T-helper 17 cell (primary cell): ENCODE measurements at places on chromosomes 3 and 15.

DNA sequence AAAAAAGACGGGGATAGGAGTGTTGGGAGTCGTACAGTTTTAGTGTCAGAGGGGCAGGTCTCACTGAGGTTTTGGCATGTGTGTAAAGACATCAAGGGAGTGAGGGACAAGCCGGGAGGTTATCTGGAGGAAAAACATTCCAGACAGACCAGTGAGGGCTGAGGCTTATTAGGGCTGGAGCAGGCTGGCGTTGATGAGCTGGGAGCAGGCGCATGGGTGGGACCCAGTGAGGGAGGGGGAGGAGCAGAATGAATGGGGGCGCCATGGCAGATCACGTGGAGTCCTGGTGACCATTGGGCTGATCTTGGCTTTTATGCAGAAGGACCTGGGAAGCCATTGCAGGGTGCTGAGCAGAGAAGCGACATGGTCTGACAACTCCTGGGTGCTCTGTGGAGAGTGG lies 180.2 kb downstream of the SLCO3A1 start:
- no peak for DNase-seq

- no peak for DNase-seq
These were observed 50.4 kb downstream of the GLB1 start for GRCh38 chr3:33046521-33046920.

GRCh38 chr3:53195602-53196574 lies 34.9 kb downstream of the PRKCD start:
- peak; percentile 52 for DNase-seq

GRCh38 chr15:79932447-79932846 lies 35.6 kb upstream of the MTHFS start:
- no peak for DNase-seq

- DNase-seq, result no peak
These were observed 131.1 kb downstream of the XXYLT1 start for GRCh38 chr3:195139876-195140240.

DNA sequence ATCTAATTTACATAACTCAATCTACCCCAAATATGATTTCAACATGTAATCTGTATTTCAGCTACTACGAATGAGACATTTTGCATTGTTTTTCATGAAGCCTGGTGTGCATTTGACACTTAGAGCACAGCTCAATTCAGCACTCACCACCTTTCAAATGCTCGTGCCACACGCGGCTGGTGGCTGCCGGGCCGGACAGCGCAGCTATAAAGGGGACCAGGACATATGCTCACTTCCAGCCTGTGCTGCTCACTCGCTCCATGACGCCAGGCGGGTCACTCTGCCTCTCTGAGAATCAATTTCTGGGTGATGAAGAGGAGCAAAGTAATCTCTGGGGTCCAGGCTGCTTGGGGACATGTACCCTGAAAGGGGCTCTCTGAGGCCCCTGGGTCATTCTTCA lies 93.1 kb downstream of the WNT7A start:
- no peak for DNase-seq

- DNase-seq, result no peak
These were observed 59.4 kb upstream of the MEF2A start for GRCh38 chr15:99506399-99506798.

DNA sequence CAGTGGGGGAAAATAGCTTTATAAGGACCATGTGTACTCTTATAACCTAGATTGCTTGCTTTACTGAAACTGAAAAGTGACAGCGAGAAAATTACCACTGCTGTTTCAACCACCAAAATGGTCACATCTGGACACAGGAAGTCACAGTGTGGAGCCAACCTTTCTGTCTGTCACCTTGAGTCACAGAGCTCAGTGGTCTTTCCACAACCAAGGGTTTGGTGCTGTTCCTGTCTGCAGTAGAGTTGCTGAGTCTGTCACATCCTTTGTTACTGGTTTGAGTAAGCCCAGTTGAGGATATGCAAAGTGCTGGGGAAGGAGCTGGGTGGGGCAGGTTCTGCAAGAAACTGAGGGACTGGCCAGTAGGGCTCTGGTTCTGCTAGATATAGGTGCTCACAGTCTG lies 139.1 kb upstream of the EIF1B start:
- no peak for DNase-seq

- DNase-seq, result no peak
These were observed 380.3 kb downstream of the MAGI1 start for GRCh38 chr3:65658401-65658800.

- DNase-seq, result peak; percentile 18
These were observed 5.7 kb downstream of the EXOSC7 start for GRCh38 chr3:44981751-44982150.

- DNase-seq, result no peak
These were observed 176.1 kb upstream of the HES1 start for GRCh38 chr3:193959861-193960260.

GRCh38 chr3:78003090-78003489 lies 963.2 kb downstream of the ROBO2 start:
- no peak for DNase-seq

DNA sequence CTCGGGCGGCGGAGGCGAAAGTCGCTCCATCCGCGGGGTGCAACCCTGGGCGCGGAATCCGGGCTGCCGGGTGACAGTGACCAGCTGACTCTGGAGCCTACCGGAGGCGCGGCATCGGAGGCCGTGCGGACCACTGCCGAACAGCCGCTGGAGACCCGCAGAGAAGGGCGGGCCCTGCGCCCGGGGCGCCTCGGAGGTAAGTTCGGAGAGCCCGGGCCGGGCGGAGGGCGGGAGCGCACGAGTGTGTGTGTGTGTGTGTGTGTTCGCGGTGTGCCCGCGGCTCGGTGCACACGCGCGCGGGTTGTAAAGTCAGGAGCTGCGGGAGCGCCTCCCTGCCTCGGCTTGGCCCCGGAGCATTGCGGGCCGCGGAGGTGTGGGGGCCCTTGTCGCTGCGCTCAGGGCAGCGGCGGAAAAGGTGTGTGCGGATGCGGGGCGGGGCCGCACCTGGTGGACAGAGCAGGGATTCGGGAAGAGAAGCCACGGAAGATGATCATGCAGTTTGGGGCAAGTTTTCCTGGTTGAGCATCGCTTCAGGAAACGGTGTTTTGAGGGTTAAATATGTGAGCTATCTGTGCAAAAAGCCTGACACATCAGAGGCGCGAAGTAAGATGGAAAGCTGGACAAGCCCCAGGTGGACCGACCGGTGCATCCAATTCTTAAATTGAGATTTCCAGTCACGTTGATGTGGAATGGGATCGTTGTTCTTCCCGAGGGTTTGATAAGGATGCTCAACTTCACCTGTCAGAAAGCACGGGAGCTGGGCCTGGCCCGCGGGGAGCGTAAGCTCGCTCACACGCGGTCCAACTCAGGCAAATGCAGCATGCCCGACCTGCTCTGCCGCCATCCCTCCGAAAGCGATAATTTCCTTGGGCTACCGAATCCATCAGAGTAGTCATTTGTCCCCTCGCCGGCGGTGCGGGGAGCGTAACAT lies 474 bp downstream of the MINAR1 start:
- no peak for DNase-seq

DNA sequence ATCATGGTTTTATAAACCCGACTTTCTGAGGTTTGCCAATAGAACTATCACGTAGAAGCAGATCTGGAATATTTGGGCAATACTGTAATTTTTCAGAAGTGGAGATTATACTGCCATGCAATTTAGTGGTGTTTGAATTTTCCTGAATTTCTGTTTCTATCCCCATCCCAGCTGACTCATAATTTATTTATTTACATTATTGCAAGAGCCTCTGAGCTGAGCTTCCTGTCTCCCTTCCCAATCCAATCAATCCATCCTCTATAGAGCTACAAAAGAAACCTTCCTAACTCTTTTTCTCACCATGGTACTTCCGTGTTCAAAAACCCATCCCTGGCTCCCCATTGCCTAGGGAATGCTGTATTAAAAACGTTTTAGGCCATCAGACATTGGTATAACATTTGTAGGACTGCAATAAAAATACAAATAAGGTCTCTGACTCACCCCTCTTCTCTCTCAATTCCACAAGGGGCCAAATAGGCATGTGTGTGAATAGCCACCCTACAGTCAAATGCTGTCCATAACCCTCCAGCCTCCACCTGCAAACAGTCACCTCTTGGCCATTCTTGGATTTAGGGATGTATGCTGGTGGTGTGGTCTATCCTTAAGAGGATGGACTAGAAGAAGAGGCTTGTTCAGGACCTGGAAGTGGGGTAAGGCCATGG lies 190.7 kb downstream of the CD47 start:
- no peak for DNase-seq

DNA sequence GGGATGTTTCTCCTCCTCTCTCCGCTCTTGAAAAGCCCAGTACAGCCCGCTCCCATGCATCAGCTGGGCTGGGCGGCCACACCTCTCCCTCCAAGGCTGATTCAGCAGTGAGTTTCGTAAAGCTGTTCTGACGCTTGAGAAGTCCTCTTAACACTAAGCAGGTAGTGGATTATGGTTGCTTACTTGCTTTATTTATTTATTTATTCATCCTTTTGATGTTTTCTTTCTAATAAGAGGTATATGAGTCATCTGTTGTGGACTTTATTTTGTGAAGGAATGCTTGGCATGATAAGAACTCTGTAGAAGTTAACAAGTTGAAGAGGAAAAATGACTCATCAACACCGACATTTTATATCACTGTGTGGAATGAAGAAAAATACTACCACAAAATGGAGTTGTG lies 285.0 kb downstream of the SQOR start:
- DNase-seq, result no peak

DNA sequence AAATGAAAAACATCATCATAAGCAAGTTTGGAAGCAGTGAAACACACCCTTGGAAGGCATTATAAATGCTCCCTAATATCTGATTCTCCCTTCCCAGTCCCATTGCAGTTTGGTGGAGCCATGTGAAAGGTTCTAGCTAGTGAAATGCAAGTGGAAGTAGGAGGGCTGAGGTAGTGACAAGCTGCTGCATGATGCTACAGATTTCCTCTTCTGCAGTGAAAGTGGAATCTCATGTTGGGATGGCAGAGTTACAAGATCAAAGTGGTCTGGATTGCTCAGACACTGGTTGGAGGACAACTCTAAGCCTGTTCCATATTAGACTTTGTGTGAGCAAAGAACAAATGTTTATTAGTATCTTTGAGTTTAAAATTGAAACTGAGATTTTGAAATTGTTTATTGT lies 3.3 kb upstream of the PDCD6IP start:
- DNase-seq, result no peak

- DNase-seq, result no peak
These were observed 147.6 kb upstream of the HACD2 start for GRCh38 chr3:123732447-123732846.

DNA sequence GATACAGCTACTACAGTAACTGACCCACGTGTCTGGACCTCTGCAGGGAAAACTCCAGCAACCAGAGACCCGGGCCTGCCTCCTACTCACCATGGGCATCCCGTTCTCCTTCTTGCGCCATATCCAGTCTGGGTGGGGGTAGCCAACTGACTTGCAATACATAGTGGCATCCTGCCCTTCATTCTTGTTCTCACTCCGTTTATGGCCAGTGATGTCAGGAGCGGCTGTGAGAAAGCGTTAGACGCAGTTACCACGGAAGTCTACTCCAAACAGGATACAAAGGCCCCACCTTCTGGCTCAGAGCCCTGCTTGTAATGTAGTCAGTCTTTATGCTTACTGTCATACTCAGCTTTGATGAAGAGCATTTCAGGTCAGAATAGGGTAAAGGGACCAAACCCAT lies 59.6 kb downstream of the NPTN start:
- DNase-seq, result no peak

DNA sequence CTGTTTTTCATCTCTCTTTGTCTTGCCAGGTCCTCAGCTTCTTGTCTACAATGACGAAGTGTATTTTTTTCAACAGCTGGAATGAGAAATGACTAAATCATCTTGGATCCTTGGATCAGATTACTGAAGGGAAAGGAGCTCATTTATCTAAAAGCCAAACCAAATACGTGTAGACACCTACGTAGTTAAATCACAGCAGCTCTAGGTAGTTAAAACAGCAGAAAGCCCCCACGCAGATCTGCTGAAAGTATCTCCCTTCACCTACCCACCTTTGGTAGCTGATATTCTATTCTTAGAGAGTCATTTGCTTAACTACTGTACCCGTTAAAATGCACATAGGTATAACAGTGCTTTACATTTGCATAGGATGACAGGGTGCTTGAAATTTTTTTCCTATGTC lies 105.5 kb upstream of the WNT5A start:
- no peak for DNase-seq

DNA sequence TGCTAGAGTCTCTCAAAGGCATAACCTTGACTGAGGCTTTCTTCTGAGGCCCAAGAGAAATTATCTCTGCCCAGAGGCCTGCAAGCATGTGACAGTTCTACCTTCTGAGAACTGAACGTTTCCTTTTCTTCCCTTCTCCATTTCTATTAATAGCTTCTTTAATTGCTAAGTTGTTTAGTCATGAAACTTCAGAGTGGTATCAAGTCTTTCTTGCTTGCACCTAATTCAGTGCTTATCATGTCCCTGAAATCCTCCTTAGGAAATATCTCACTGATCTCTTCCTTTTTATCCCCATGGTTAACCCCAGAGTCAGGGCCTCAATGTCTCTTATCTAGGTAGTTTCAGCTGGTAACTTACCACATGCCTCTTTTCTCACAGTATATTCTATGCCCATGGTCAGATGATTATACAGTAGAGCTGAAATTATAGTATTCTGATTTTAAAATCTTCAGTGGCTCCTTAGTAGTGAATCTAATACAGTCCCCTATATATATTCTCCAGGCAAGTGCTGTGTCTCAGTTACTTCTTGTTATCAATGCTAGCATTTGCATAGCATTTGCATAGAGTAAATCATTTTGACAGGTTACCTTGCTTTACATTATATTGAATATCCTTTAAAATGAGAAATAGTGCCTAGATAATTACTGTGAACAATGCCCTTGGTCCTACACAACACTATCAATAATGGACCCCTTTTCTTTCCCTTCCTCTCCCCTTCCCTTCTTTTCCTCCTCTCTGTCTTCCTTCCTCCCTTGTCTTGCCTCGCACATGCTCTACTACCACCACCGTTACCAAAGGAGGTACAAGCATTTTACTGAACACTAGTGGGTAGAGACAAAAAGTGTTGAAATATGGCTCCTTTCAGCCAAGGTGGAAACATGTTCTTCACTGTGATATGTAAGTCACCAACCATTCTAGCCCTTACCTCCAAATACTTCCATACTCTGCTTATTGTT lies 33.0 kb downstream of the KBTBD8 start:
- DNase-seq, result no peak
